ENCODE measurements at places on chromosomes 6 and 20. TPM values are rescaled to one million over a fixed set of nuclear protein-coding genes. Genes with fewer than 3 reads are reported as not detected.

GRCh38 chr6:34011264-34011663 is 134.6 kb downstream of the GRM4 start:
- DNase-seq, result no peak

DNA sequence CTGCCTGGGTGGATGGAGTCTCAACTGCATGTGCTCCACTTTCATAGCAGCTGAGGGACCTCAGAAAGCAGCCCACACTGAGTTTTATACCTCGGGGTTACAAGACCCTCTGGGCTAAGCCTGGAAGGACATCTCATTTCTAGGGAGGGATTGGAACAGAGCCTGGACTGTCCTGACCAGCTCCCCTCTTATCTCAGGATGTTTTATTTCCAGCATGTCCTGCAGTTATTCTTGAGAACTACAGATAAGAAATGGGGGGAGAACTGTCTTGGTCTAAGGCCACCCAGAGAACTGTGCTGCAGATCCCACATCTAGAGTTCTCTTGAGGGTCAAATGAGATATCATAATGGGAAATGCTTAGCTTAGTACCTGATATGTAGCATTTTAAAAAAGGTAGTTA is 97.3 kb upstream of the CHD6 start:
- DNase-seq, result no peak

GRCh38 chr6:85679445-85680123 is 36.9 kb upstream of the SYNCRIP start:
- no peak for DNase-seq

- DNase-seq, result no peak
Measured at GRCh38 chr6:132751306-132751705, 6.4 kb downstream of the VNN2 start.

DNA sequence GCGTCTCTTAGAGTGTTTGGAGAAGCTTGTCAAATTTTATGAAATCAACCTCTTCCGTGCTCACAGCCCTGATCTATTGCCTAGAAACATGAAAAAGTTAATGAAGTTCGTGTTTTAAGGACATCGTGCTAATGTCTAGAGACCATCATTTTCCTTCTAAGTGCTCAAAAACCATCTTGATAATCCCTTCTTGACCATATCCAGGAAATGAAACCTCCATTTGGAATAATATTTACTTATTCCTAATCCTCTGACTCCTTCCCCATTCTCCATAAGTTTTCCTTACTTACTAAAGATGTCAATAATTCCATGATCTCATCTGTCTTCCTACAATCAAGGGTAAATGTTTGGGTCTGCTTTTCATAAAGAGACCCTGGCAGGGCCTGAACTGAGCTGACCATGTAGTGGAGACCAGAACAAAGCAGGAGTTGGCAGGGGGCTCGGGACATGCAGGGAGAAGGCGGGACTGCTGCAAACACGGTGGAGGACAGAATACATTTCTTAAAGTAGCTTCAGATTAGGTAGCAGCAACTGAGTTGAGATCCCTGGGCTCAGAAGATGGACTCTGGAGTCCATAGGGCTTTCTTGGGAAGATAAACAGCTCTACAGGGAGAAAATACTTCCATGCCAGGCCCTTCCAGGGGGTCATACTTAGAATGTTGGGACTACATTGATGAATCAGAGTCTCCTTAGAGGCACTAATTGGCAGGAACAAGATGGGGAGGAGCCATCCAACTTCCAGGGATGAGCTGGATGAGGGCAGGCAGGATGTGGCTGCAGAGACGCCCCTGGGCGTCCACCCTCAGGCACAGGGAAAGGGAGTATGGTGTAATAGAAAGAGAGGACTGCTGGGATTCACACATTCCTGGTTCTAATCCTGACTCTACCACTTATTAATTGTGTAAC is 100.7 kb downstream of the RIN2 start:
- no peak for DNase-seq

- DNase-seq, result no peak
Measured at GRCh38 chr6:16436550-16436949, 198.2 kb downstream of the GMPR start.

- no peak for DNase-seq
Measured at GRCh38 chr6:138517635-138518034, 18.3 kb upstream of the NHSL1 start.

- DNase-seq, result no peak
Measured at GRCh38 chr6:27176096-27176495, 71.4 kb upstream of the PRSS16 start.

DNA sequence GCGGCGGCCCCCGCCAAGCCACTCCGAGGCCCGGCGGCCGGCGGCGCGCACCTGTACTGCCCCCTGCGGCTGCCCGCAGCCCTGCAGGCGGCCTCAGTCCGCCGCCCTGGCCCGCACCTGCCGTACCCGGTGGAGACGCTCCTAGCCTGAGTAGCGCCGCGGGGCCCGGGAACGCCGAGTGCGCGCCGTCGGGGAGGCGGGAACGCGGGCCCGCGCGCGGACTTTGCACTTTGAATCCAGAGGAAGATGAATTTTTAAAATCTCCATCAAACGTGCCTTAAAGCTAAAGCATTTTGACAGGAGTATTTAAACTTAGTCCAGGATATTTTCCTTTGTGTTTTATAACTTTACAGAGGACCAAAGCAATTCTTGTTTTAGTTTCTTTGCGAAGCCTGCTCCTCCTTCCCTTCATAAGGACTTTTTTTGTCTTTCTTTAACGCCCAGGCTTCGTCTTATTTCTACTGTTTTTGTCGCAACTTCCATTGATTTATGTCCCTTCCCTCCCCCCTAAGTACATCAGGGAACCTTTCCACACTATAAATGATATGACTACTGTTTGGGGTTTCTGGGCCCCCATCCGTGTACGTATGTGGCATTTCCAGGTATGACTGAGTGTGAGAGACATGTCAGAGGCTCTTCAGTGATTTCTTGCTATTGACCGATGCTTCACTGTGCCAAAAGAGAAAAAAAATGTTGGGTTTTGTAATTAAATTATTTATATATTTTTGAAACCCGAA is 2.0 kb downstream of the FOXQ1 start:
- no peak for DNase-seq

DNA sequence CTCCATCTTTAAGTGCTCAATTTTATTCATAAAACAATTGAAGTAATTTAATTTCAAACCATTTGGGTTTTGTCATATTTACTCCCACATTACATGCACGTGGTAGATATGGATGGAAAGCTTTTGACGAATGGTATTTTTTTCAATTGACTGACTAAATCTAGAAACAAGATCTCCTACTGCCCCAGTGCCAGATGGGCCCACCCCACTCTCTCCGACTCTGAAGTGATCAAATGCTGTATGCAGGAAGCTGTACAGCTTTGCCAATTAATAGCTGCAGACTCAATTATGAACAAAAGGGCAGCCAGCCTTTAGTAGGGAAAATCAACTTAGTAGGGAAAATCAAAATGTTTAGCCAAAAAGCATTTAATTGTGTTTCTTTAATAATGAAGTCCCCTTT is 46.2 kb downstream of the PACRG start:
- no peak for DNase-seq

DNA sequence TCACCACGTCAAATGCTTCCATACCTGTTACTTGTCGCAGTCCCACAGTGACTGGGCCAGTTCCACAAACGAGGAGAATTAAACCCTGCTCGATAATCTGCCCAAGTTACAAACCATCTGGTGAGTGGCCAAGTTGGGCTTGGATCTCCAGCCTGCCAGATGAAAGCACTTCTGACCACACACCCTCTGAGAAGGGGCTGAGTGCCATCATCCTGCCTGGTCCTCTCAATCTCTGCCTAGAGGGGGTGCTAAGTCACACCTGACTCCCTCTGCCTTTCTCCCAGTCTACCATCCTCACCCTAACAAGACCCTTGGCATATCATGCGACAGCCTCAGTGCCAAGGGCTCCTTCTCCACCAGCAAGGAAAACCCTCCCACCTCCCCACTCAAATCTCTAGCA is 15.8 kb downstream of the RRP36 start:
- no peak for DNase-seq

DNA sequence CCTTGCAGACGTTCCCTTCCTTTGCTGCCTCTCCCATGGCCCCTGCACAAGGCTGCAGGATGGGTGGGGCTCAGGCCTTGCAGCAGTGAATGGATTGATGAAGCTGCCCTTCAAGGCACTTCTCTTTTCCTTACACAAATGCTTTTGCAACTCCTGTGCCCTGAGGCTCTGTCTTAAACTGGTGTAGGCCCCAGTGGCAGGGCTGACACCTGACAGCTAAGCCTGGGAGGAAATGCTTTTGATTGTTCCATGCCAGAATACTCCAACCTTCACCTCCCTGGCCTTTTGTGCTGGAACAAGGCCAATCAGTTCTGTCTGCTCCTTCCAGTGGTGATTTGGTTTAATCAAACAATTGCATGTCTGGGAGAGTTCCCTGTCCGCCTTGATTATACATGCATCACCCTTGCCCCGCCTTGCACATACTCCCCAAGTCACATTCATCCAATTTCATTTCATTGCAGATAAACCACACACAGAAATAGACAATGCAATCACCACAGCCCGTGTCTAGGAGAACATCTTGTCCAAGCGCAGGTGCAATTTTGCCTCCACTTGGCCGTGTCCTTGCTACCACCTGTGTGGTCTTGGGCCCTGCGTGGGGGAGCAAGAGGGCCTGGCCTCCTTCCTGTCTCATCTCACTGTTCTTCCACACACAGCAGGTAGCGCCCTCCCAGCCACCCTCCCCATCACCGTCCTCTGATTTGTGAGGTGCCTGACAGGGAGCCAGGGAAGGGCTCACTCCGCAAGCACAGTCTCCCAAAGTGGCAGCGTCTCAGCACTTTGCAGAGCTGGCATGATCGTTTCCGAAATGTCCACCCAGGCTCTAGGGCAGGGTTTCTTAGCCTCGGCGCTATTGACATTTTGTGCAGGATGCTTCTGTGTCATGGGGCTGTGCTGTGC is 120.4 kb downstream of the CDH26 start:
- no peak for DNase-seq

- no peak for DNase-seq
Measured at GRCh38 chr20:11777387-11778205, 140.1 kb upstream of the BTBD3 start.

- no peak for DNase-seq
Measured at GRCh38 chr6:128754658-128755256, 128.2 kb upstream of the LAMA2 start.

GRCh38 chr6:104253236-104253635 is 606.5 kb downstream of the HACE1 start:
- DNase-seq, result no peak

DNA sequence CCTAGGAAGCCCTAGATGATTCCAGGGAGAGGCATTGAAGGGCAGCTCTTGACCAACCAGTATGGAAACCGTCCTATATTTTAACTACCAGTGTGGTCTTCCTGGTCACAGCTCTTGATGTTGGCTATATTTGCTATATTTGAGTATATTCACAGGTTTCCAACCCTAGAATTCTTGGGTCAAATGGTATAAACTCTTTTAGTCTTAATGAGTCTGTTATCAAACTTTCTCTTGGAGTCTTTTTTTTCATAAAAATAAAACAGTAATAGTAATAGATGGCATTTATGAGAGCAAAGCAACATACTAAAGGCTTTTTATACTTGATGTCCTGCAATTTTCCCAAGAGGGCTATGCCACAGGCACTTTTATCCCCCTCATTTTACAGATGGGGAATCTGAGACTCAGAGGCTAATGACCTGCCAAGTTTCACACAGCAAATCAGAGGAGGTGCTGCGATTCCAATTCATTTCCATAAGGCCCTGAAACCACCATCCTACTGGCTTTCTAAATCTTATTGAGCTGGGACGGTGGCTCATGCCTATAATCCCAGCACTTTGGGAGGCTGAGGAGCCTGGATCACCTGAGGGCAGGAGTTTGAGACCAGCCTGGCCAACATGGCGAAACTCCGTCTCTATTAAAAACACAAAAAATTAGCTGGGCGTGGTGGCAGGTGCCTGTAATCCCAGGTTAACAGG is 217.2 kb upstream of the ZNF217 start:
- DNase-seq, result no peak

GRCh38 chr6:17884498-17885478 is 102.6 kb downstream of the KIF13A start:
- DNase-seq, result no peak

DNA sequence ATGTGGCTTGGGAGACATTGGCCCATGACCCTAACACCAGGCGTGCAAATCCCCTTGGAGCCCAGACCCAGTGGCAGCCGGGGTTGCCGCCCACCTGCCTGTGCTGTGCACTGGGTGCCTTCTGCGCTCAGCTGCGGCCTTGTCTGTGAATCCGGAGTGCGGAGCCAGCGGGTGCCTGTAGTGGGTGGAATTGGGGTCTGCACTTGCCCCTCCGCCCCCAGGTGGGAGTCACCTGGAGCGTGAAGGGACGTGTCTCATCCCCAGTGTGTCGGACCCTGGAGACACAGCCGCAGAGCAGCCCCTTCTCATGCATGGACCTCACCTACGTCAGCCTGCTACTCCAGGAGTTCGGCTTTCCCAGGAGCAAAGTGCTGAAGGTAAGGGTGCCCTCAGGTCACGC is 22.9 kb upstream of the PYGB start:
- DNase-seq, result no peak

DNA sequence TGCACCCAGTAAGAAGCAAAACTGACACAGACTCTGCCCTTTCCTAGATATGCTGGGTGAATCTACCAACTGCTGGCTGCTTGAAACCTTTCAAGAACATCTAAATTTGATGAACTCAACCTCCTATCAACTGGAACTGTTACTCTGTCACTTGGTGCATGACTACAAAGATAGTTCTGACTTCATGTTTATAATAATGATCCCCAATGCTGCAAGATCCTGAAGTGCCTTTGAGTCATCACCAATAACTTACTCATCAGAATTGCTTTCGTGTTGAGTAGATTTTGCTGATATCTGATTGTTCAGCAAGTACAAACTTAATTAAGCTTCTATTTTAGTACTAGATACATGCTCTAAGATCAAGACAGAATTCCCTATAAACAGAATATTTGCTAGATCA is 100.2 kb upstream of the ARMC2 start:
- no peak for DNase-seq

DNA sequence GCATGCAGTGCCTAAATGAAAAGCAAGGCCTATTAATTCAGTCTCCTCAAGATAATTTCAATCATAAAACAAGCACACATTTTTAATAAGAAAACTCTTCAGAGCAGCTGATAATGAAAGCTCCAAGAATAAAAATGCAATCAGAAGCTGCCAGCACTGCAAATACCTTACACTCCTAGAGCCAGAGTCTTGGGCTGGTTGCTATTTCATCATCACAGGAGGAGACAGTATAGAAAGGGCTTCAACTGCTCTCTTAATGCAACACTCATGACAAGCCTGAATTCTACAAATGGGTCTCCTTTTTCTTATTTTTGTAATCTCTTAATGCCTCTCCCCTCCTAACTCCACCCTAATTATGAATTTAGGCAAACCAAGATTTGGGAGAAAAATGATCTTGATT is 11.2 kb upstream of the MC3R start:
- DNase-seq, result no peak

- DNase-seq, result no peak
Measured at GRCh38 chr20:48702455-48702913, 125.3 kb downstream of the PREX1 start.

GRCh38 chr20:23596579-23597250 is 9.0 kb downstream of the CST9 start:
- no peak for DNase-seq

Gene ARMH2
- polyA plus RNA-seq, result not detected

Gene FLRT3
- polyA plus RNA-seq, result 11.1 TPM

Gene NELFE
- polyA plus RNA-seq, result 63.3 TPM

Gene OR2B2
- not detected for polyA plus RNA-seq

Gene TNFAIP3
- 15.5 TPM for polyA plus RNA-seq

Gene PHACTR2
- polyA plus RNA-seq, result 29.7 TPM

Gene TUBB1
- polyA plus RNA-seq, result 0.68 TPM

Gene WFDC5
- polyA plus RNA-seq, result not detected

Gene LAMP5
- polyA plus RNA-seq, result 0.39 TPM

All from forelimb muscle (tissue), 1 donor.